ENCODE measurements at places on chromosomes 4 and X. TPM values are rescaled to one million over a fixed set of nuclear protein-coding genes. Genes with fewer than 3 reads are reported as not detected.

DNA sequence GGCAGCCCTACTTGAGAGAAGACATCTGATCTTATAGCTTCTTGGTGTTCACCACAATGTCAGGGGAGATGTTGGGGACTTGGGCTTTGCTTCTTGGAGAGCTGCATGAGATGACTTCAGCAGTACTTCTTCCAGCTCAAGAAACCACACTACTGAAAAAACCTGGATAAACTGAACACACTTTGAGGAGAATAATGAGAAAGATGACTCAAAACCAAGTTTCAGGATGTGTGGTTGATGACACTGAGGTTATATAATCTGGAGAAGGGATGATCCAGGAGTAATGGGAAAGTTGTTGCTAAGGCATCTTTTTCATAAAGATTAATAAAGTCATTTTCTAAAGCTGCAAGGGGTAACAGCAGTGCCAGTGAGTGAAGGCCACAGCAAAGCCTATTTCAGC lies 58.4 kb upstream of the PNPLA4 start:
- H3K27ac ChIP-seq: no peak overlapping the region
- H3K4me3 ChIP-seq: no peak overlapping the region
- no peaks in the 10 kb centered on the region for H3K4me1 ChIP-seq
- no peaks in the 10 kb centered on the region for H3K27me3 ChIP-seq
- DNase-seq: no peak
- H3K36me3 ChIP-seq: no peaks in the 10 kb centered on the region

- no peaks in the 10 kb centered on the region for H3K27me3 ChIP-seq
- DNase-seq: no peak
- peaks cover 40% of the 10 kb centered on the region for H3K36me3 ChIP-seq
- H3K4me3 ChIP-seq: no peak overlapping the region
- H3K27ac ChIP-seq: peak overlapping the region; percentile 43
Measured at GRCh38 chr4:7830747-7831146, 108.9 kb downstream of the AFAP1 start.

DNA sequence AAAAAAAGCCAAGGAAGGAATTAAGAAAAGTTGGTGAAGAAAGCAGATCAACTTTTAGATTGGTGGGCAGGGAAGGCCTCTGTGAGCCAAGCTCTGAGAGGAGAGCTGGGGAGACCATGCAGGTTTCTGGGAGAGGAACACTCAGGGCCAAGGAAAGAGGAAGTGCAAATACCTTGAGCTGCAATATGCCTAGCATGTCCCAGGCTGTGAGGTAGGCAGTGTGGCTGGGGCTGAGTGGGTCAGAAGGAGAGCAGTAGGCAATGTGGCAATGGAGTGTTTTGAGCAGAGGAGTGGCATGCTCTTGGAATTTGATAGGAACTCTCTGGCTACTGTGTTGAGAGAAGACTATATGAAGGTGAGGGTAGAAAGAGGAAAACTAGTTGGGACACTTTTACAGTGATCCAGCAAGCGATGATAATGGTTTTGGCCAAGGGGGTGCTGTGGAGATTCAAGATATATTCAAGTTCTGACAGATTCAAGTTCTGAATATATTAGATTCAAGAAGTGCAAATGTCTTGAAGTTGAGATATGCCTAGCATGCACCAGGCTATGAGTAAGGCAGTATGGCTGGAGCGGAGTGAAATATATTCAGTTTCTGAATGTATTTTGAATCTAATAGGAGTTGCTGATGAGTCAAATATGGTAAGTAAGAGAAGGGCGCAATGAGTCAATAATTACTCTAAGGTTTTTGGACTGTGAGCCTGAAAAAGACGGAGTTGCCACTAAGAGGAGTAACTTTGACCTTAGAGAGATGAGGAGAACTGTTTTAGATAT lies 172.5 kb downstream of the CAMK2D start:
- no peak overlapping the region for H3K4me3 ChIP-seq
- peaks cover 33% of the 10 kb centered on the region for H3K4me1 ChIP-seq
- H3K27ac ChIP-seq: no peak overlapping the region
- no peaks in the 10 kb centered on the region for H3K27me3 ChIP-seq

DNA sequence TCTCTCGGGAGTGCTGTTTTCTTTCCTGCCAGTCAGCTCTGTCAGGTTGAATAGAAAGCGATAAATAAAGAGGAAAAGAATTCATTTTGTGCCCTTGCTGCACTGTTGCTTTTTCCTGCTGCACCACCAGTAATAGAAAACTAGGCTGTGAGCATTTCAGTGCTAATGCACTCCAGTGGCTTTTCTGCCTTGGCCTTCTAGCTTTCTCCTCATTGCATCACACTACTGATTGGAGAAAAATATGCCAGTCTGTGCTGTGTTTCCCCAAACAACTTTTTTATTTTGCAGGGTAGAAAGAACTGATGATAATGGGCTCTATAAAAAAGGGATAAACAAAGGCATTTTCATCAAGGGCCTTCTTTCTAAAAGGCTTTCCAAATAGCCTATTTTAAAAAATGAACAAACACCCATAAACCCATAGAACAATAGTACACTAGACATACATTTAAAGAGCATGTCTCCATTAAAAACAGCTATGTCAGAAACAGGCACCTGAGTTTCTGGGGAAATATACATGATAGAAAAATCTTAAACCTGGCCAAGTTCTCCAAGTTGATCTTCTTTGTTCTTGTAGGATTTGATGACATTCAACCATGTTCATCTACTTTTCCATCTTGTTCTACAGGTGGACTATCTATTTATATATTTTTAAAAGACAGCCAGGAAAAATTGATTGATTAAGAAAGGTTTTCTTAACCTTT lies 86.3 kb downstream of the GPRIN3 start:
- peaks cover 11% of the 10 kb centered on the region for H3K4me1 ChIP-seq
- DNase-seq: no peak
- H3K4me3 ChIP-seq: no peak overlapping the region
- H3K27me3 ChIP-seq: peaks cover 3% of the 10 kb centered on the region

DNA sequence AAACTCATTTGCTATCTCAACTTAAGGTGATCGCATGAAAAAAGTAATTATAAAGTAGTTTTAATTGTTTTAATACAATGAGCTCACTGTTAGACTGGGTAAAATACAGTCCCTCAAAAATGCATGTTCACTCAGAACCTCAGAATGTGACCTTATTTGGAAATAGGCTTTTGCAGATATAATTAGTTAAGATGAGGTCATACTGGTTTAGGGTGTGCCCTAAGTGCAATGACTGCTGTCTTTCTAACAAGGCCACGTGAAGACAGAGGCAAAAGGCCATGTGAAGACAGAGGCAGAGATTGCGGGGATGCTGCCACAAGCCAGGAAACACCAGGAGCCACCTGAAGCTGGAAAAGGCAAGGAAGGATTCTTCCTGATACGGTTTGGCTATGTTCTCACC lies 262.1 kb downstream of the NKX6-1 start:
- H3K27ac ChIP-seq: no peak overlapping the region
- H3K4me3 ChIP-seq: no peak overlapping the region
- no peaks in the 10 kb centered on the region for H3K4me1 ChIP-seq
- DNase-seq: no peak
- no peaks in the 10 kb centered on the region for H3K27me3 ChIP-seq

GRCh38 chr4:39626261-39626660 lies 12.4 kb downstream of the SMIM14 start:
- H3K36me3 ChIP-seq: no peaks in the 10 kb centered on the region
- DNase-seq: no peak
- peaks cover 5% of the 10 kb centered on the region for H3K4me1 ChIP-seq
- no peak overlapping the region for H3K27ac ChIP-seq
- no peak overlapping the region for H3K4me3 ChIP-seq

GRCh38 chrX:10142041-10142599 lies 14.7 kb upstream of the CLCN4 start:
- no peak for DNase-seq
- peaks cover 6% of the 10 kb centered on the region for H3K36me3 ChIP-seq
- no peaks in the 10 kb centered on the region for H3K27me3 ChIP-seq
- H3K27ac ChIP-seq: no peak overlapping the region
- no peak overlapping the region for H3K4me3 ChIP-seq
- no peaks in the 10 kb centered on the region for H3K4me1 ChIP-seq

The PAGE2B gene
- not detected for total RNA-seq

The HTATSF1 gene
- total RNA-seq: 35.4 TPM

The CCKAR gene
- not detected for total RNA-seq

The BCAP31 gene
- total RNA-seq: 97.6 TPM

The MOSPD2 gene
- 11.0 TPM for total RNA-seq

The XAGE1A gene
- not detected for total RNA-seq

Measured in activated CD8-positive, alpha-beta T cell treated with anti-CD3 and anti-CD28 coated beads for 36 hours (primary cell).